Peyer's patch (tissue), 4 donors: ENCODE measurements at places on chromosomes 1 and 21.
A peak's percentile ranks its signal among the peaks of the same experiment; 100 is the strongest.

DNA sequence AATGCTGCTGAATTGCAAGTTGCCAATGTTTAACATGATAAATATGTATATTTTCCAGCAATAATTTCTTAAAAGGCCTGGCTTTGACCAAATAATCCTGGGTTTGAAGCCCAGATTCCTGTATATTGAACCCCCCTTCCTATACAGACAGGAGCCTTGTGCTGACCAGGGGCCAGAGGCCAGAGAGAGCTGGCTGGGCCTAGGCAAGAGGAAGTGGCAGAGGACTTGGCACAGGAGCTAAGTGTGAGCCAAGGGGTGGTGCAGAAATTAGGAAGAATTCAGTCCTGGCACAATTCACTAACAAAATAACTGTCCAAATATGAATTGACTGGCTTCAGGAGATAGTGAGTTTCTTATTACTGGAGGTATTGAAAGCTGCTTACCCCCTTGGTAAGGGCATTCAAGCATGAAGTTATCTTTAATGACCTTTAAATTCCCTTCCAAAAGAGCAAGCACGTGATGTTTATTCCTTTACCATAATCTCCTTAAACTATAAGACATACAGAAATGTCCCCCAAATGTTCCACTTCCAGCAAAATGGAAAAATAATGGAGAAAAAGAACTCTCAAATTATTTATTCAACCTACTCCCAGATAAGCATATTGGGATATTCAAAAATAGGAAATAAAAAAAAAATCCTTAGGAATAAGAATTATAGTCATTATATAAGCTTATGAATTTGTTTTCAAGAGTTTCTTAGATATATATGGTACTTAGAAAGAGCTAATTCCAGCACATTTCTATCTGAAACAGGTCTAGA, 26.6 kb downstream of the NIBAN1 start:
- no peak for DNase-seq

GRCh38 chr1:226128487-226129075, 58.0 kb downstream of the ACBD3 start:
- peak; percentile 41 for DNase-seq

DNA sequence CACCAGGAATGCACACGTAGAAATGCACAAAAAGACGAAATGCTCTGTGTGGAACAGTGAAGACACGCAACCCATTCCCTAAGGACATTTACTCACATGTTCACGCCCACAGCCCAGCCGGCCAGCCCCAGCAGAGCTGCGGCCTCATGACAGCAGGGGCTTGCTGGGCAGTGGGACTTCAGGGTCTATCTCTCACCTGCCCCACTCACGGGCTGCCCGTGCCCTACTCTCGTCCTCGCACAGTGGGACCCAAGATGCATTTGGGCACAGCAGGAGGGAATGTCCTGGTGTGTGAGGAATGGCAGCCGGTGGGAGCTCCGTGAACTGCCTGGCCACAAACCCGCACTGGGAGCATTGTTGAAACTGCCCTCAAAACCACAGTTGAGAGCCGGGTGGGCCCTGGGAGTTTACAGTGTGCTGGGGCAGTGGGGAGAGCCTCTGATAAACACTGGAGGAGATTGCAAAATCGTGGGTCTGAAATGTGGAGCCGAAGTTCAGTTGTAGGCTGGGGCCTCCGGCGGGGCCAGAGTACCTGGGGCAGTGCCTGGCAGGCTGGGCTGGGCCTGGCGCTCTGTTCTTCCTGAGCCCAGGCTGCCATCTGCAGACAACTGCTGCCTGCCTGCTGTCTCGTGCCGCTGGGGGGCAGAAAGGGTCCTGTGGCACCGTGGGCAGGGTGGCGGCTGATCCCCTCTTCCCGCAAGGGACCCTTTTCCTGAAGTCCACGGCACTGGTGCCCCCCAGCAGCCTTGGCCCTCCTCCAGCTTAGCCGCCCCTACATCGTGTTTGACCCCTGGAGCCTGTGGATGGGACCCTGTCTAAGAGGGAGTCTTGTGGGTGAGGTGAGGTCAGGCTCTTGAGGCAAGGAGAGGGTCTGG, 20.7 kb upstream of the POFUT2 start:
- peak; percentile 51 for DNase-seq

DNA sequence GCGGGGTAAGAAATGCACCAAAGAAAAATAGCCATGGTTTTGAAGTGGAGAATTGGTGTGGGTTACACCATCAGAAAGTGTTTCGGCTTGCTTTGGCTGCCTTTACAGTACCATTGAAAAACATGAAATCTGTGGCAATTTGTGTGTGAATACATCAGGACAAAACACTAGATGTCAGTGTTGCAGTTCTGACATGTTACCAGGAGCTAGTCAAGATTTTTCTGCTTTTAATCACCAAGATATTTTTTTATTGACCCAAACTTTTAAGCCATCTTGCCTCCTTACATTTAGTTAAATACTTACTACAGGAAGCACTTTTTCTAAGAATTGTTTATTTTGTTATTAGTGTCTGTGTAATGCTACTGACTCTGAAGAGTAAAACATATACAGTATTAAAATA, 14.3 kb downstream of the RRP15 start:
- DNase-seq = no peak

DNA sequence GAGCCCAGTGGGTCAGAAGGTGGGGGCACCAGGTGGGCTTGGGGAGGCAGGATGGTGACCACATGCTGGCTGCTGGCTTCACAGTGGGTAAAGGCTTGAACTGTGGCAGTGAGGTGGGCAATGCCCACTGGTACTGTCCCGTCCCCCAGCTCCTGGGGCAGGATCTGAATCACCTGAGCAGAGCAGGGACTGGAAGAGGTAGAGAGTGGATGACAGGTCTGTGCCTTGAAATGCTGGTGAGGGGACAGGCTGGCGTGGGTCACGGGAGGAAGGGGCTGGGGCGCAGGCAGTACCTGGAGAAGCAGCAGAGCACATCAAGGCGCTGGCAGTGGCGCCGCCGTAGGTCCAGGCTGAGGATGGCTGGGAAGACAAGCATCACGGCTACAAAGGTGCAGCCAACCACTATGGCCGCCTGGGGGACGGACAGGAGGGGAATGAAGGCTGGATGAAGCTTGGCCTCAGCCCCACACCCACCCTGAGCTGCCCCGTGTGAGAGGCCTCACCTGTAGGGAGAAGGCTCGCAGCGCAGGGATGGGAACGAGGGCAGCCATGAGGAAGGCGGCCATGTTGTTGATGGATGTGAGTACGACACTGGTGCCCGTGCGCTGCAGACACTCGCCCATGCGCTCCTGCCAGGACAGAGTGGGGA, 14.9 kb downstream of the PTCH2 start:
- DNase-seq = no peak

DNA sequence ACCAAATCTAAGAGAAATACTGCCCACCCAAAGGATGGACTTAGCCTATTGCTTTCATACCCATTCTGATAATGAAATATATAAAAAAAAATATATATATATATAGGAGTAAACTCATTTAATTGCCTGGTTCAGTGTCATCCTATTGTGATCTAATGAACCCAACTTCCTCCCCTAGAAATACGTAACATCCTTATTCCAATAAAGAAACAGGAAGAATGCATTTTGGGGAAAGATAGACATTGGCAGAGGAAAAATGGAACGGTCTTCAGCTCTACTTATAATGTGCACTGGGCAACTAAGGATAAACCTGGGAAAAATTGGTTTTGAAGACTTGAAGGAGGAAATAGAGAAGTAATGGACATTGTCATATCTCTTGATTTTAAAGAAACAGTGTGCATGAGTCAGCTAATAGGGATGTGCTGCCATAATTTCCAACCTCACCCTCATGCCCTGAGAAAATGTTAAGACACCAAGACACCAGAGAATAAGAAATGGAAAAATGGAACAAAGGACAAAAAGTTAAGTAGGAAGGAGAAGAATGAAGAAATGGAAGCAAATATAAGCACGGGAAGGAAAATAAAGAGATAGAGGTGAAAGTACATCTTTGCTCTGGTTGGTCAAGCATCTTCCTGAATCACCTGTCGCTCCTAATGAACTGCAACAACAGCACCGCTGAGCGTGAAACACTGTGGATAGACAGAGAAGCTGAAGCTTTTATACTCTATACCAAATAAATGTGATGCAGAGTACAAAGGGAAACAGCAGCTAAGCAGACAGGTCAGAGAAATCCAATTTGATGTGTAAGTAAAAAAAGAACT, 5.4 kb downstream of the UBR4 start:
- no peak for DNase-seq
